ENCODE measurements at places on chromosomes 1 and 21. TPM values are rescaled to one million over a fixed set of nuclear protein-coding genes. Genes with fewer than 3 reads are reported as not detected.

DNA sequence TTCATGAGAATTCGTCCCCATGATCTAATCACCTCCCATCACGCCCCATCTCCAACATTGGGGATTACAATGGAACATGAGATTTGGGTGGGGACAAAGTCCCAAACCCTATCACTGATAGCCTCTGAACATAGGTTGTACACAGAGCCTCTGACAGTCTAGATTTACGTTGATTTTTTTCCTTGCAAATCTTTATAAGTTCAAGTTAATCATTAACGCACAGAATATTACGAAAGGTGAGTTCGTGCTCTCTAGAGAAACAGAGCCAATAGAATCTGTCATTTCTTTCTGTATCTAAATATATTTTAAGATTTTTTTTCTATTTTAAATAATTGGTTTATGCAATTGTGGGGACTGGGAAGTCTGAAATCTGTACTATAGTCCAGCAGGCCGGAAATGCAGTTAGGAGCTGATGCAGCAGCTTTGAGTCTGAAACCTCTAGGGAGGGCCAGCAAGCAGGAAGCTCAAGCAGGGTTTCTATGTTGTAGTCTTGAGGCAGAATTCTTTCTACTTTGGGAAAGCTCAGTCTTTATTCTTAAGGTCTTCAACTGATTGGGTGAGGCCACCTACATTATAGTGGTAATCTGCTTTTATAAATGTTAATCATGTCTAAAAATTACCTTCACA is 61.0 kb downstream of the SELENOF start:
- DNase-seq: no peak

- no peak for DNase-seq
These were observed 77.9 kb downstream of the TRABD2B start for GRCh38 chr1:47919113-47919833.

- DNase-seq: peak; percentile 37
These were observed 20.9 kb downstream of the DPH5 start for GRCh38 chr1:101004670-101005069.

PROK1 gene
- polyA plus RNA-seq: not detected

- DNase-seq: peak; percentile 23
These were observed 52.0 kb downstream of the FOXJ3 start for GRCh38 chr1:42282867-42283583.

DNA sequence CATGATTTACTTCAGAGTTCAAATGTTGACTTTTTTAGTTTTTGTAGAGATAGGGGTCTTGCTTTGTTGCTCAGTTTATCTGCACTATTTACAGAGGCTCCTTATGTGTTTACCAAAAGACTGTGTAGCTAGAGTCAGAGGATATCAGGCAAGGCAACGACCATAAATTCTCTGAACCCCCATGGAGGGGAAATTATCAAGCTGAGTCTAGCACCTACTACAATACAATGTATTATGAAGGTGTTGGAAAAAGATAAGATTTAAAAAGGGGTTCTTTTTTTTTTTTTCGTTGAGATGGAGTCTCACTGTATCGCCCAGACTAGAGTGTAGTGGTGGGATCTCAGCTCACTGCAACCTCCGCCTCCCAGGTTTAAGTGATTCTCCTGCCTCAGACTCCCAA is 16.4 kb downstream of the GMEB1 start:
- DNase-seq: no peak

SIM2 gene
- polyA plus RNA-seq: 0.11 TPM

Data from fibroblast of lung (primary cell).